HTR-8/SVneo (cell line): ENCODE measurements at places on chromosomes 16 and 17.

GRCh38 chr16:51971184-51971583 is 575.8 kb downstream of the TOX3 start:
- DNase-seq: peak; percentile 8

DNA sequence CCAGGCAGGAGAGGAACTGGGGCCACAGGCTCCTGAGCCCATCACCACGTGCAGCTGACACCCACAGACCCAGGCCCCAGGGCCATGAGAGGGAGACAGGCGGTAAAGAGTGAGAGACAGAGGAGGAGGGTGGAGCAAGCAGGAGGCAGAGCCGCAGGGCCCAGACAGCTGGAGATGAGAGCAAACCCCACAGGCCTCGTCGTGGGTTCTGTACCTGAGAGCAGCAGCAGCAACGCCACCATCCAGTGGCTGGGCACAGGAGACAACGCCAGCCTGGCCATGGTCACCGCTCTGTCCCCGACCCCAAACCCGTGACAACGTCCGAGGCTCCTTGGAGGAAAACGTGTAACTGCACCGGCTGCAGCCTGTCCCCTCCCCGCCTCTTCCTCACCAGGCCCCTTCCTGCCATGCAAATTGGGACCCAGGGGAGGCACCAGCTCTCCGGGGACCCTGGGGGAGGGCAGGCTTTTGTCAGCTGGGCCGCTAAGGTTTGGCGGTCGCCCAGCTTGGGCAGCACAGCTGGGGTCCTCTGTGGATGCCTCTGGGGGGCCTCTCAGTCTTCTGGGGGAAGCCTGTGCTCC is at the start of gene CD79B:
TSS of gene CD79B (minus strand) at position 351 of the 581 bp plus-strand sequence. CDS start at position 281, 70 bp downstream.
- DNase-seq: no peak

GRCh38 chr17:43368740-43369506 is 29.9 kb upstream of the ARL4D start:
- peak; percentile 25 for DNase-seq

DNA sequence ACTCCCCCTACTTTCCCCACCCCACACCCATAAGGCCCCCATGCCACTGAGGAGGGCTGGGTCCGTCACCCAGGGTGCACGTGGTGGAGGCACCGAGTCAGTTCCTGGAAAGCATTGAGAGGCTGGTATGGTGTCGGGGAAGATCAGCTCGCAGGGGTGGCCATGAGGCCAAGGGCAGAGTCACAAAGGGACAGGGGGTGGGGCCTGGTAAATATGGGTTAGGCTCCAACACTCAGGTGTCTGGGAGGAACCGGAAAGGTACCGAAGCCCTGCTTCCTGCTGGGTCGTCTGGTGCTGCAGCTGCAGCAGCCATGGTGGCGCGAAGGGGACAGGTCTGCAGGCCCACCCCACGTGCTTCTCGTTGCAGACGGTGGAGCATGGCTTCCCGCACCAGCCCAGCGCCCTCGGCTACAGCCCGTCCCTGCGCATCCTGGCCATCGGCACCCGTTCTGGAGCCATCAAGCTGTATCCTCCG is 30.2 kb downstream of the LLGL2 start:
- no peak for DNase-seq

- DNase-seq: no peak
Observed at GRCh38 chr17:34458266-34458665, 95.2 kb upstream of the CCL1 start.

DNA sequence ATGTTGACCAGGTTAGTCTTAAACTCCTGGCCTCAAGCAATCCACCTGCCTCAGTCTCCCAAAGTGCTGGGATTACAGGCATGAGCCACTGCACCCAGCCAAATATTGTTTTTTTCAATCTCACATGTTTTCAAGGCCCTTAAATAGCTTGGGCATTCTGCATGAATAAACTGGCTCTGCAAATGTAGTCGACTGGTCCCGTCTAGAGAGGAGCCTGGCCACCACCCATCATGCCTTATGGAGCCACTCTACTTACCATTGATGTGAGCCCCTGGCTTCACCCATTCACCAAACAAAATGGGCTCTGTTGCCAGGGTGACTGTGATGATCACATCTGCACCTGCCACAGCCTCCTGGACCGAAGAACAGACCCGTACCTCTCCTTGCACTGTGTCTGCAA is 10.8 kb downstream of the CRYM start:
- DNase-seq: no peak

GRCh38 chr16:15961060-15961511 is 11.7 kb downstream of the ABCC1 start:
- no peak for DNase-seq
